ENCODE measurements at places on chromosomes 6 and 20.

- no peak for DNase-seq
These were observed 216.2 kb downstream of the RIMS1 start for GRCh38 chr6:72102561-72102960.

- DNase-seq: no peak
These were observed 26.2 kb downstream of the PLN start for GRCh38 chr6:118574051-118574865.

DNA sequence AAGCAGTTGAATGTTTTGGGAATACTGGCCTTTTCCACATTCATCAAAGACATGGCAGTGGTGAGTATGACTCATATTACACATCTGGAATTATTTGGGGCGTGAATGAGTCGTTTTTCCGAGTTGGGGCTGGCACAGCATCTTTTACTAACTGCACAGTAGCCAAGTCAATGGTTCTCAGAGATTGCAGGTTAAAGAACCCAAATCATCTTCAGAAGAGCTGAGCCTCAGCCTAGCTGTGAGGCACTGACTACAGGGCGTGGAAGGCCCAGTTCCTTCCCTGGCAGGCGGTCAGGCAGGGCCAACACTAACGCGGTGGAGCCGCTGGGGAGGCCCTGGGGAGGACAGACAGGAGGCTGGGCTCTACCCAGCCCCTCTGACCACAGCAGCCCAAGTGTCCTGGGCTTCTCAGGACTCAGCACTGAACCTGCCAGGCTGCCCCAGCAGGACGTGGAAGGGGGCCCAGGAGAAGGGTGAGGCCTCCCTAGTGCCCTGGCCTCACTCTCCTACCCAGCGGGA lies 20.1 kb upstream of the HELZ2 start:
- DNase-seq: no peak

DNA sequence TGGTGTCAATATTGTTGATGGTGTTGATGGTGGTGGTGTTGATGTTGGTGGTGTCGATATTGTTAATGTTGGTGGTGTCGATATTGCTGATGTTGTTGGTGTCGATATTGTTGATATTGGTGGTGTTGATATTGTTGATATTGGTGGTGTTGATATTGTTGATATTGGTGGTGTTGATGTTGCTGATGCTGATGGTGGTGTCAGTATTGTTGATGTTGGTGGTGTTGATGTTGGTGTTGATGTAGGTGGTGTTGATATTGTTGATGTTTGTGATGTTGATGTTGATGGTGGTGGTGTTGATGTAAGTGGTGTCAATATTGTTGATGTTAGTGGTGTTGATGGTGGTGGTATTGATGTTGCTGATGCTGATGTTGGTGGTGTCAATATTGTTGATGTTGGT lies 240.0 kb downstream of the CDH4 start:
- DNase-seq: no peak

DNA sequence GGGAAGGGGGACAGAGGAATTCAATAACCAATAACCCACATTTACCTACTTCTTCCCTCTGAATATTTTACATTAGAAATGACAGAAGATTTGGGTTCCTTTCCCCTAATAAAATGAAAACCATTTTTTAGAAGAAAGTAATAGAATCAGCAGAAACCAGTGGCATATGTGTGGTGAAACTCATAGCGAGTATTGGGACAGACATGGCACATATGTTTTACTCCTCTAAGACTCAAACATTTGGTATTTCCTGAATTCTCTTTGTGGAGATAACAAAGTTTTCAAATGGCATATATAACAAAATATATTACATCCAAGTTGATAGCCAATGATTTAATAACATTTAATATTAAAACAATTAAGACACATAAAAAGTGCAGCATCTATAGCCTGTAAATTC lies 12.9 kb upstream of the BEND3 start:
- DNase-seq: no peak

DNA sequence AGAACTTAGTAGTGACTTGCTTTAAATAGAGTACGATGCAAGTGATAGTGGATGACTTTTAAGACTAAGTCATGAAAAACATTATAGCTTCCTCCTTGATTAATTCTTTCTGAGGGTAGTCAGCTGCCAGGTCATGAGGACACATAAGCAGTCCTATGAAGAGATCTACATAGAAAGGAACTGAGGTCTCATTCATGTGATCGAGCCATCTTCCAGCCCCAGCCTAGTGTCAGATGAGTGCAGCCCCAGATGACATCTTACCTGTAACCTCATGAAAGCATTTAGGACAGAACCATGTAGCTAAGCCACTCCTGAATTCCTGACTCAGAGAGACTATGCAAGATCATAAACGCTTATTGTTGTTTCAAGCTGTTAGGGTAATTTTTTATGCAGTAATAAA lies 67.7 kb downstream of the AK9 start:
- no peak for DNase-seq

DNA sequence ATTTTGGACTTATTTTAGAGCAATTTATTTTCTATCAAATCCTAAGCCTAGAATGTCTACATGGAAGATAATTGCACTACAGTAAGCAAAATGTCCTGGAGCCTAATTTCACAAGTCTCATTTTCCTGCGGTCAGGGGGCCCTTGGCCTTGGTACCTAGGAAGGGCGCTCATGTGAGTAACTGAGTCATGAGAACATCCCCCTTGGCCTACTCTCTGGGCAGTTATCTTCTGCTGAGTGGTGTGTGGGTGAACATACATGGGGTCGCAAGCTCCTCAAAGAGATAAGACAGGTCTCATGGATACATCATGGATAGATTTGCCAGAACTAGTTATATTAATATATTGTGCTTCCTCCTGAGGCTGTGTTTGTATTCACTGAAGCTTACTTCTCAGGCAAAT lies 211.2 kb upstream of the MARCKS start:
- DNase-seq: no peak

DNA sequence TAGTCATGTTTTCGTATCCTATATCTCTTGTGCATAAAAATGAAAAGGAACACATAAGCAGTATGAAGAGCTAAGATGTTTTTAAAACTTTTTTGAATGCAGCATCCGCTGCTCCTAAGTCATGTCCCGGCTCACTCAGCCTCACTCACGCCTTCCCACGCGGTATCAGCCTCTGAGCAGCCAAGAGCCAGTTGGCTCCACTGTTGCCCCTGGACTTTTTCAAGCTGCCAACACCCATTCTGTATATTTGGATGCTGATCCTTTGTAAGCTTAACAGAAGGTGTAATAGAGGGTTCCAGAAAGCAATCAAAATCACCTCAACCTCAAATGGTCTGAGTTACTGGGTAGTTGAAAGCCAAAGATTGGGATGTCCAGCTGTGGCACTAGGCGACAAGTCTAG lies 139.3 kb downstream of the TTLL2 start:
- no peak for DNase-seq

DNA sequence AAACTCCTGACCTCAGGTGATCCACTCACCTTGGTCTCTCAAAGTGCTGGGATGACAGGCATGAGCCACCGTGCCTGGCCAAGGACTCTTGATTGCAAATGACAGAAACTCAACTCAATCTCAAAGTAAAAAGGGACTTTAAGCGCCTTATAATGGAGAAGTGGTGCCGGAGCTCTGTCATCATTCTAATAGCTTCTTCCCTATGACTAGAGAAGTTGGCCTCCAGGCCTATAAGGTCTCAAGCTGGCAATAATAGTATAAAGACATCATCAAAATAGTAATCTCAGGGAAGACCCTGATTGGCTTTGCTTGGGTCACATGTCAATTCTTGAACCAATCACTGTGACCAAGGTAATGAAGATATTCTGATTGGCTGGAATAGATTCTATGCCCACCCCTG lies 8.5 kb upstream of the KIAA1755 start:
- no peak for DNase-seq

DNA sequence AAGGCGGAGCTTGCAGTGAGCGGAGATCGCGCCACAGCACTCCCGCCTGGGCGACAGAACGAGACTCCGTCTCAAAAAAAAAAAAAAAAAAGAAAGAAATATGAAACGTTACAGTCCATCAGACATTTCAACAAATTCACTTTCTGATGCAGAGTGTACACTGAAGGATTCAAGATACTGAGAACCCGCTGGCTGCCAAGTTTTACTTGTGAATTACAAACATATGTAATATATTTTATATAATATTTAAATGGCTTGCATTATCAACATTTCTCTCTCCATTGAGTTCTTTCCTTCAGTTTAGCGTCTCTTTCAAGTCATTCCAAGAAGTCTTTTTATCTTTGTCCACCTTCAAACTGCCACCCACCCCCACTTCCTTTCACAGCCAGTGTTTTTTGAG lies 240.9 kb upstream of the RNF217 start:
- no peak for DNase-seq

DNA sequence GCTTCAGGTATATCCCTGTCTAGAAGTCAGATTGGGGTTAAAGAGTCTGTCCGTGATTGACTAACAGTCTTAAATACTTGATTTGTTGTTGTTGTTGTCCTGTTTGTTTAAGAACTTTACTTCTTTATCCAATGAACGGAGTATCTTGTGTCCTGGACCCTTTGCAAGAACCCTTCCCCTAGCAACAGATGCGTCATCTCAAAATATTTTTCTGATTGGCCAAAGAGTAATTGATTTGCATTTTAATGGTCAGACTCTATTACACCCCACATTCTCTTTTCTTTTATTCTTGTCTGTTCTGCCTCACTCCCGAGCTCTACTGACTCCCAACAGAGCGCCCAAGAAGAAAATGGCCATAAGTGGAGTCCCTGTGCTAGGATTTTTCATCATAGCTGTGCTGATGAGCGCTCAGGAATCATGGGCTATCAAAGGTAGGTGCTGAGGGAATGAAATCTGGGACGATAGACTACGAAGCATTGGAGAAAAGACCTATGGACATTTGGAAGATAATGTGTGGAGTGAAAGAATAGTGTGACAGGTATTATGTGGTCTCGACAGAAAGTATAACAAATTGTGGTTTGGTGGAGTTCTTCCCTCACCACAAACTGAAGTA lies at the start of gene HLA-DRA:
Gene HLA-DRA, plus strand, starts transcription at position 286 of the 613 bp plus-strand sequence. Its CDS starts 64 bp downstream, at position 350.
- no peak for DNase-seq

- no peak for DNase-seq
These were observed 4.3 kb downstream of the BHLHE23 start for GRCh38 chr20:63002511-63002910.

GRCh38 chr6:29424575-29424974 lies 9.8 kb downstream of the OR12D1 start:
- DNase-seq: no peak

- DNase-seq: peak; percentile 73
These were observed 1.4 kb upstream of the MARCKS start for GRCh38 chr6:113855500-113856374.

DNA sequence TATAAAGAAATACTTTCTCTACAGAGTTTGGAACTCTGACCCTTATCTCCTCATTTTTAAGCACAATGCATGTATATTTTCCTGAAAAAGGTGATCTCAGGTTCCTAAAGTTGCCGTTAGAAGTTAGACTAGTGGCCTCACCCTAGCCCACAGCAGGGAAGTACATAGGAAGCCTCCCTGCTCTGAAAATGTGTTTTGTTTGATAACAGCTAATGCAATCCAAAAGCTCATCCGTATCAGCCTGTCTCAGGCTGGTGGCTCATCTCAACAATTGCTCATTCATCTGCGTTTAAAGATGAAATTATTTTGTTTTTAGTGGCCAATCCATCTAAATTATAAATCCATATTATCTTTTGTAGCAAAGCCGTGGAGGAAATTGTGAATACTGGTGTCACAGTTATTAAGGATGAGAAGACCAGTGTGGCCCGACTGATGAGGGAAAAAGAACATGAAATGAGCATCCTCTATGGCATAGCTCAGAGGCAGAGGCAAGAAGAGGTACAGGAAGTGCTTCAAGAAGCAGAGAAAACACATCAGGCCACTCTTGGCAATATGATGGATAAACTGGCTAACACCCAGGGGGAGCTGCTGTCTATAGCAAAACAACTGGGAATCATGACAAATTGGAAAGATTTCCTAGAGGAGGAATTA lies 20.1 kb downstream of the C6orf163 start:
- no peak for DNase-seq

DNA sequence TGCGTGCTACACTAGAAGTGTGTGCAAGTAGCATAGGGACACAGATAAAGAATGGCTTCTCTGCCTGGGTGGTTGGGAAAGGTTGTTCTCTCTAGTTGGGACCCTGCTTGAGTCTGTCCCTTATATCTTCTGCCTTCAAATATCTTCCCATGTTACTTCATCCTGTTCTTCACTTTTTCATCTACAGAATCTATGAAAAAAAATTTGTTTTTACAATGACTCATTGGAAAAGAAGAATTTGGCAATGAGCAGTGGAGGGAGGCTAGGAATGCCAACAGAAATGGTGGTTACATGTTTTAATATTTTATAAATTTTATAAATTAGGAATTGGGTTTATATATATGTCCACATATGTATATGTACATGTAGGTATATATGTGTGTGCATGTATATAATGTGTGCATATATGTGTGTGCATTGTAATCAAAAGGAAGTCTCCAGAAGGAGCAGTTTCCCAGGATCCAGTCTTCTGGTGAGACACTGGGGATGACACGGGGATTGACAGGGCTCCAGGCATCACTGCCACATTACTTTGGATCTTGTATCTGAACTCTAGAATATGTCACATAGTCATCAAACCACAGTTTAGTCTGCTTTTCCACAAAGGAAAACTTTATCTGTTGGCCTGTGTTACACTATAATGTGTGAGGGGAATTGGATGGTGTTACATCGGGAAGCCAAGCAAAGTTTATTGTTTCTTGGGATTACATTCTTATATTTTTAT lies 75.3 kb upstream of the RIPOR2 start:
- no peak for DNase-seq

- DNase-seq: no peak
These were observed 27.9 kb upstream of the ZFP64 start for GRCh38 chr20:52219441-52219840.

DNA sequence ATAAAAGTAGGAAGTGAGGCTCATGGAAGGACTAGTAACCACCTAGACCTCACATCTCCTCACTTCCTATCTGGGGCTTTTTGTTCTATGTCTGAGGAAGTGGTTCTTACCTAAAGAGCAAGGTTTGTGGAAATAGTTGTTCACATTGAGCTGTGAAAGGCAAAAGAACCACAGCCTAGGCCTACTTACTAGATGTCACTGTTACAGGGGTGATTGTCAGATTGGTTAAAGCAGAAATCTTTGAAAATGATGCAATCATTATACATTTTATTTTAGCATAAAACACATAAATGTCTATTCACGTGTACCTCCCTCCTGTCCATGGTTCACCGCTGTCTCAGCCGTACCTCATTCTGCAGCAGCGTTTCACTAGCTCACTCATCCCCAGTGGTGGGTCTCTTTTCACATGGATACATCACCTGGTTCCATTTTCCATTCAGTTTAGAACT lies 268.8 kb downstream of the TMEM242 start:
- no peak for DNase-seq

DNA sequence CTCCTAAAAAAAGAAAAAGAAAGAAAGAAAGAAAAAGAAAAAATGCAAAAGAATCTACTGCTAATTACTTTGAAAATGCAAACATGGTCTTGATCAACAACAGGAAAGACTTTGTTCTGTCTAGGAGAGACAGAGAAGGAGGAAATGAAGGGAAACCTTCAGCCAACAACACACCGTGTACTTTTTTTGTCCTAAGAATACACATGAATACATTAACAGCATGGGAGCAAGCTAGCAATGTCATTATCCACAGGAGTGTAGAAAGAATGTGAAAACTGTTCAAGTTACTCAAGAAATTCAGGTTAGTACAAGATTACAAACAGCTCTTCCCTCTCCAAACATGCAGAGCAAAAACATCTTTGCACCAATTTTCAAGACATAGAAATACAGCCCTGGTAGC lies 326.3 kb downstream of the UBE3D start:
- no peak for DNase-seq

GRCh38 chr20:47188540-47188939 lies 168.0 kb downstream of the ZMYND8 start:
- no peak for DNase-seq

Measured in NCI-H524 treated with DMSO at 0.1 percent for 48 hours (cell line).